ENCODE measurements at places on chromosomes 2 and 18.

DNA sequence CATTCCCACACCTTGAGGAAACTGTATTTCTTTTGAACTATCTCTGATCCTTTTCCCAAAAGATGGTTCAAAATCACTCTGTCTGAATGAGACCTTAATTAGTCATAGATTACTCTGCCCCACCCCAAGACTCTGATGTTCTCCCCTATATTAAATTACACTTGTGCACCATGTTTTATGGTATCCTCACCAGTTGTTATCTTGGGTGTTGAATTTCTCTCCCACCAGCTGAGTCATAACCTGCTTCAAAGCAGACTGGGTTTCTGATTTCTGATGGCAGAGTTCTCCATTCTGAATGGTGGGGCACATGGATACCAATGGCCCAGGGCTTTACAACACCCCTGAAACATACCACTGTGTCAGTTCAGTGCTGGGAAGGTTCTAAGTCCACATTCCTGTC lies 15.0 kb downstream of the CDH20 start:
- DNase-seq: no peak

DNA sequence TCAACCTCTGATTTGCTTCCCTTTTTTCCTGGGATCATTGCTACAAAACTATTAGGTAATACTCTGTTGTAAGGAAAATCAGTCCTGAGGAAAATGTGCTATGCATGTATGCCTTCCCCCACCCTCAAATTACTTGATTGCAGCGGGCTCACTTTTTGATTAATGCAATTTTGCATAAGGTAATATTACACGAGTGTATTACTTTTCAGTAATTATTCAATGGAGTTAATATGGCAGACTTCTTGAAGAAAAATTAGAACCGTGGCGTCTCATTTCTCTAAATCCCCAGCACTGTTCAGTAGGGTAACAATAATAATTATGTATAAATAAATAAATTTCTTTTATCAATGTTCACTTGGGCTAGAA lies 527.6 kb upstream of the FANCL start:
- DNase-seq: no peak

DNA sequence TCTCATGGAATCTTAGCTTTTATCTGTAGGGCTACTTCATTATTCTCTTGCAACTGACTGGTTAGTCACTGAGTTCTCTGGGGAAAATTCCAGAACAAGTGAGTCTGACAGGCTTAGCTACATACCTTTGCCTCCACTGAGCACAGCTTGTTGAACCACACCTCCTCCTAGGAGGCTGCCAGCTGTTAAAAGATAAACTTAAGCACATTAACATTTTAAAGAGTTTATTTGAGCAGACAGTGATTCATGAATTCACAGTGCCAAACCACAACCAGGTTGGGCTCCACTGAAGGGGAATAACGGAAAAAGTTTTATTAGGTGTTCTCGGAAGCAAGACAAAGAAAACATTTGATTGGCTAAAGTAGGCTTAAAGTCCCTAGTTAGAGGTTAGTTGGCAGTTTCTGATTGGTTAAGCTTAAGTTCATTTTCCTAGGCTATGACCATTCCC lies 12.5 kb upstream of the SLC38A11 start:
- DNase-seq: no peak

- DNase-seq: no peak
These were observed 14.7 kb upstream of the EPG5 start for GRCh38 chr18:45981821-45982220.

GRCh38 chr2:960061-960736 lies 9.6 kb downstream of the SNTG2 start:
- DNase-seq: no peak

DNA sequence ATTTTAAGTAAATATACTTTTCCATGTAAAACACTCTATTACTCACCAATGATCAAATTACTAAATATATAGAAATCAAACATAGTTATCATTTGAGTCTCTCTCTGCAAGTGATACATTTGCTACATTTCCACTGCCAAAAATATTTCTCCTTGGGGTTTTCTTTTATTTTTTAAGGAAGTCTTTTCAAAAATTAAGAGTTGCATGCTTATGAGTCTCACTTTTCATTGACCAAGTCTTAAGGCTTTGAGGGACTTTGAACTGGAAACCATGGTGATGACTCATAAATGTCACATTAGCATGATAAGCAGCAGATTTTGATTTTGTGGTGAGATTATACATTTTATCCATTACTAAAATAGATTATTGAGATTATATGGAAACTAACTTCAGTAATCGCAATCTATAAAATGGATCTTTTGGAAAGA lies 152.9 kb downstream of the FAM124B start:
- DNase-seq: no peak

DNA sequence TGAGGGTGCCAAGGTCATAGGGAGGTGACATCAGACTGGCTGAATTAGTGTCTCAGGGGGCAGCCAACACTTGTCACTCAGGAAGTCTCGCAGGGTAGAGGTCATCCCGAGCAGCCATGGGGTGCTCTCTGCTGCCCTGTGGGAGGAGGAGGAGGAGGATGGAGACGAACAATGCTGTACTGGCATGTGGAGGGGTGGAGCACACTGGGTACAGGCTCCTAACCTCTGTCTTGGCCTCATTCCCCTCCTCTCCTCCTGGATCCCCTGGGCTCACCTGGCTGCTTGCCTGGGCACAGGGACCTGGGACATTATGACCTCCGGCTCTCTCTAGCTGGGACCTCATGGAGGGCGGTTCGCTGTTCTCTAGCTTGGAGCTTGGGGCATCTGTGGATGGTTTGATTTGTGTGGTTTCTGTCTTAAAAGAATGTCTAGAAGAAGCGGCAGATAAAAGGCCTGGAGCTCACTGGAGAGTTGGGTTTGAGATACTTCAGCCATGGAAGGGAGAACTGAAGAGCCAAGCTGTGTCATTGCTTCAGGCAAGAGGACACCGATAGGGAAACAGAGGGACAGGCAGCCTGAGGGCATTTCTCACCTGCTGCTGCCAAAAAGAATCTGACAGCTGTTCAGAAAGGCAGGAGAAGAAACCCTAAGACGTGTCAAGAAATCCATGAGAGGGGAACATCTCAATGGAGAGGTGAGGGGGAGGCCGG lies 133.1 kb downstream of the SEPTIN10 start:
- DNase-seq: no peak

DNA sequence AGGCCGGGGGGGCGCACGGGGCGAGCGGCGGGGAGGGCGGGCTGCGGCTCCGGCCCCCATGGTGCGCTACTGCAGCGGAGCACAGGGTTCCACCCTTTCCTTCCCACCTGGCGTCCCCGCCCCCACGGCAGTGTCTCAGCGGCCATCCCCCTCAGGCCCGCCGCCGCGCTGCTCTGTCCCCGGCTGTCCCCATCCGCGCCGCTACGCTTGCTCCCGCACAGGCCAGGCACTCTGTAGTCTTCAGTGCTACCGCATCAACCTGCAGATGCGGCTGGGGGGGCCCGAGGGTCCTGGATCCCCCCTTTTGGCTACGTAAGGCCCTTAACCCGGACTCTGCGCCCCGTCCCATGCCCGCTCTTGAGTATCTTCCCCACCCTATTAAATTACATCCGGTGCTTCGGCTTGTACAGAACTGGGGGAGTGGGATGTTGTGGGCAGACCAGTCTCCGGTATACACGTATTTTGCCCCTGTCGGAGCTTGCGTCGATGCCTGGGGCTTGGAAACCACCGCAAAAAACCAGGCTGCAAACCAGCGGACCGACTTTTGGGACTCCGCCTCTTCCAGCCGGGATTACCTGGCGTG lies 598 bp upstream of the WBP1 start:
- DNase-seq: no peak

DNA sequence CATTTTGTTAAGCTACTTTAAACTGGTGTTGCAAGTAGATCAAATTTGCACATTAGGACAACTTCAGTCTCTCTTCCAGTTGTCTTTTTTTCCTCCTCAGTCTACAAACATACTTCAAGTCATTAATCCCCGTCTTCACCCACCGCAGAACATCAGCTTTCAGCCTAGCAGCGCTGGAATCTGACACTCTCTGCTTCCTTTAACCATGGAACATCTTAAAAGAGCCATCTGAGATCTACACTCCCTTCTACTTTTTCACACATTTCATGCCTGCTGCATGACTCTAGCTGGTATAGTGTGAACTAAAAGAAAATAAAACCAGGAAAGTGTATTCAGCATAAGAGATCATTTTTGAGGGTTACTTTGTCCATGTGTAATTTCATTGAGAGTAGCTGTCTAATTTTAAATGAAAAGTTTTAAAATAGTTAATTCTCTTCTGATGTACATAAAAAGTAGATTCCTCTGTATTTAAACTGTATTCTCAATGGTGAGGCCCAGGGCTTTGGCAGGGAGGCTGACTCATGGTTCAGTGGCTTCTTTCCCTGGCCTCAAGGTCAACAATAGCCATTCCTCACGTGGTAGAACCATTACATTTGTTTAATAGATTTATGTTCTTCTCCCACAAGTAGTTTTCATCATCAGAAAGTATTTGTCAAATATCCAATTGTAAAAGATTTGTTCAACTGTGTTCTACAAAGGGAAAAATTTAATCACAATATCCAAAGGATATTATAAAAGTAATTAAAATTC lies 16.5 kb downstream of the SGPP2 start:
- DNase-seq: no peak

Measured in NCI-H2081 treated with DMSO at 0.1 percent for 48 hours (cell line).